ENCODE measurements at places on chromosomes 11 and 22.

- DNase-seq, result no peak
These were observed 392.3 kb downstream of the MN1 start for GRCh38 chr22:27409299-27409698.

- peak; percentile 66 for DNase-seq
These were observed at the start of gene ABCG4 for GRCh38 chr11:119149018-119149785. Gene ABCG4 (plus strand): TSS chr11:119149052. CDS start chr11:119149966, 914 bp downstream.

GRCh38 chr11:69213316-69213715 lies 57.6 kb downstream of the SMIM38 start:
- no peak for DNase-seq

DNA sequence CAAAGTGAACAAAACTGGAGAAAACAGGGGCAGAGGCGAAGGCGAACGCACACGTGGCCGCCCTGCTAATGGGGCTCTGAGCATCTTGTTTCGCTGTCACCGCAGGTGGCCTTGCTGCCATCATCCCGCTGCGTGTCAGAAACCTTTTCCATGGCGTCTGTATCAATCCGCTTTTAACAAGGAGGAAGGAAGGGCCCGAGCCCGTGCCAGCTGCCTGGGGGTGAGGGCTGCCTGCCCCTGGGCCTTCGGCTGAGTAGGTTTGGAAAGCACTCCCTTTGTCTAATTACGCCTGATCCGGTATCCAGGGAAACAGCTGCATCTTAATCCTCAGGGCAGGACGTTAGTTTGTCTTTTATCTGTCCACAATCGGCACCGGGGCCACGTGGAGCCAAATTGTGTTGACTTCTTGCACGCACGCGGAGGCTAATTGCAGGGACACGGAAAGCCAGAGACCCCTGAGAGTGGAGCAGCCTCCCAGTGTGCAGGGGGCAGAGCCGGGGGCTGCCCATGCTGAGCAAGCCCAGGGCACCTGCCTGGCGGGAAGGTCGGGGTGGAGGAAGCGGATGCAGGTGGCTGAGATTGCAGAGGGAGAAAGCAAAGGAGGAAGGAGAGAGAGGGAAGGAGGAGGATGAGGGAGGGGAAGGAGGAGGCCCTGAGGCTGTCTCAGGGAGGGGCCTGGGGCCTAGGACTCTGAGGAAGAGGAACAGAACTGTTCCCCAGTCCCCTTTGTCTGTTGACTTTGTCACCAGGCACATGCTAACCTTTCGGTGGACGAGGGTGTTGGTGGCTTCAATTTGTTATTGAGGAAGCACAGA lies 19.2 kb upstream of the TH start:
- DNase-seq, result no peak

GRCh38 chr22:30582788-30583545 lies 8.5 kb upstream of the GAL3ST1 start:
- DNase-seq, result no peak

- DNase-seq, result no peak
These were observed 72.0 kb downstream of the CD82 start for GRCh38 chr11:44637487-44637886.

GRCh38 chr11:119795690-119796089 lies 66.7 kb upstream of the NECTIN1 start:
- DNase-seq, result no peak

- DNase-seq, result peak; percentile 63
These were observed 28.5 kb downstream of the MAFF start for GRCh38 chr22:38230108-38230825.

- peak; percentile 14 for DNase-seq
These were observed 9.8 kb downstream of the TRAF6 start for GRCh38 chr11:36500315-36500721.

GRCh38 chr22:36194971-36195370 lies 6.6 kb downstream of the APOL4 start:
- peak; percentile 63 for DNase-seq

DNA sequence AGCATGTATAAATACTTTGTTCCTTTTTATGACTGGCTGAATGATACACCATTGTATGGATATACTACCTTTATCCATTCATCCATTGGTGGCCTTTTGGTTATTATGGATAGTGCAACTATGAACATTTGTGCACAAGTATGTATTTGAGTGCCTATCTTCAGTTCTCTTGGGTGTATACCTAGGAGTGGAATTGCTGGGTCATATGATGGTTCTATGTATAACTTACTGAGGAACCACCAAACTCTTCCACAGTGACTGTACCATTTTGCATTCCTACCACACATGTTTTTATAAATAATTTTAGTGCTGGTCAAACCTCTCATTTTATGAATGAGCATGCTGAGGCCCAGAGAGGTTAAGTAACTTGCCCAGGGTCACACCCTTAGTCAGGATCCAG lies 3.8 kb upstream of the PATZ1 start:
- no peak for DNase-seq

- DNase-seq, result no peak
These were observed 11.2 kb downstream of the CCS start for GRCh38 chr11:66604155-66604554.

- no peak for DNase-seq
These were observed 602 bp downstream of the NAT10 start for GRCh38 chr11:34105957-34106504.

GRCh38 chr11:83306200-83307080 lies 20.3 kb upstream of the CCDC90B start:
- no peak for DNase-seq

DNA sequence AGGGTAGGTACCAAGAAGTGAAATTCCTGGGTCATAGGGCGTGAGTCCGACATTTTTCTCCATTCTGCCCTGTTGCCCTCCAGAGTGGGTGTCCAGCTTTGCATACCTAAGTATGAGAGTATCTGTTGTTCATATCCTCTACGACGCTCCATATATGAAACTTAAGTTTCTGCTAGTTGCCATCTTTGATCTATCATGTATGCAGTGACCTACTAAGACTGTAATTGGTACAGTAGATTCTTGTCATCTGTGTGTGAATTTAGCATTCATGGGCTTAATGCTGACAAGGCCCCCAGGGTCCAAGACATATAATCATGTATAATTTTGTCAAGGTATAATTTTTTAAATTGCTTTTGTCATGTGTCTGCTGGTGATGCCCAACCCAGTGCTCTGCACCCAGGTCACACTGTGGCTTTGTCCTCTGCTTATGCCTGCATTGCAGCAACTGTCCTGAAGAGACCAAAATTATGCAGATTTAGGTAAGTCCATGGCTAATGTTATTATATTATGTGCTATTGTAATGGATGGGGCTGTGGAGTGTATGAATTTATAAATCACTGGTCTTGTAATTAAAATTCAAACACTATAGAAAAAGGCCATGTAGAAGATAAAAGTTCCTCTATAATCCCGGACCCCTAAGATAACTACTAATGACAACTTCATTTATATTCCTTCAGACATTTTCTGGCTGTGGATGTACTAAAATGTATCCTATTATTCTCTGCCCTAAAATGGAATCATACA lies 12.2 kb downstream of the NEAT1 start:
- no peak for DNase-seq

GRCh38 chr11:93743291-93743690 lies 1.8 kb downstream of the C11orf54 start:
- no peak for DNase-seq

- peak; percentile 20 for DNase-seq
These were observed 961 bp downstream of the KCNA4 start for GRCh38 chr11:30015725-30016412.

GRCh38 chr11:24779791-24780190 lies 282.9 kb downstream of the LUZP2 start:
- peak; percentile 33 for DNase-seq

DNA sequence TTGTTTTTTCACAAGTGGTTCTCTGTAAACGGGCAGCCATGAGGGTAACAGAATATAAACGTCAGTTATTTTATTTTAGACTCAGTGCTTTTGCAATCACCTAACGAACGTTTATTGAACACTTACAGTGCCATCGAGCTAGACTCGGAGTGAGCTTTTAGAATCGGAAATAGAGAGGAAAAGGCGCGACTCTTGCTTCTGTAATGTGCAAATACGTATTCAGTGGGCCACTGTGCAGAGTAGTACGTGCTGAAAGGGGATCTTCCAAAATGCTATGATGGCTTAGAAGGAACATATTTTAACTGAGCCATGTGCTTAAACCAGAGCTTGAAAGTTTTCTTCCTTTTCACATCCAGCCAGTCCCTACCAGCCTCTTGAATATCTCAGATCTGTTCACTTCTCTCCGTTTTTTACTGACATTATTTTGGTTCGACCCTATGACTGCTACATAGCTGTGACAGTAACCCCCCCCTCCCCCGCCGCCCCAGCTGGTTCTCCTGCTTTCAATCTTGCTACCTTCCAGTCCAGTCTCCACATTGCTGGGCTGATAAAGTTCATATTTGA lies 468 bp downstream of the DDIAS start:
- no peak for DNase-seq

GRCh38 chr11:113855803-113856202 lies 19.6 kb downstream of the USP28 start:
- no peak for DNase-seq

- DNase-seq, result peak; percentile 32
These were observed 8.8 kb upstream of the MED17 start for GRCh38 chr11:93775289-93775688.

DNA sequence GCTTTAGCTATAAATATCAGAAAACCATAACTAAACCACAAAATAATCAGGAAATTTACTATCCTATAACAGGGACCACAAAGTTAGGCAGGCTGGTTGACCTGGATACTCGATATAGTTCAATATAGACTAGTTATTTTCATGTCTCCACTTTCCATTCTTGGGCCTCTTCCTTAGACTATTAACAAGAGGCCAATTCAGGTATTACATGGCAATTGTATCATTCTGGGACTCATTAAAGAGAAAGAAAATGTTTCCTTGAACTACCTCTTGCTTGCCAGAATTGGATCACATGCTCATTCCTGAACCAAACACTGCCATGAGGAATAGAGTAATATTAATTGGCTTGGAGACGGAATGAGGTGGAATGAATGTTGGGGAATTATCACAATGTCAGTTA lies 76.0 kb downstream of the EIF3M start:
- DNase-seq, result no peak

DNA sequence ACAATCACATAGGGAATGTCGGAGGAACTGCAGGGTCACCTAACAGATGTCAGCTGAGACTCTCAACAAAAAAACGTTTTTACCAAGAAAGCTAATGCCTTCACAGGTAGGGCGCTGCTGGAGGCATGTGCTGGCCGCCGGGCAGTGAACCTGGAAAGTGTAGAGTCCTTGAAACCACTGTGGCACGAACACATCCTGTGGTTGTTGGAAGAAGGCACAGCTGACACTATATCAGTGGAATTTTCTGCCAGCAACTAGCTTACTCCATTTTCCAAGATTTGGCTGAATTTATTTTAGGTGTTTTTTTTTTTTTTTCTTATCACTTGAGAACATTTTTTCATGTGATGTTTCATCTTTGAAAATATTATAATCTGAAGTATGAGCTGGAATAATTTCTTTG lies 14.2 kb downstream of the TRMU start:
- no peak for DNase-seq

DNA sequence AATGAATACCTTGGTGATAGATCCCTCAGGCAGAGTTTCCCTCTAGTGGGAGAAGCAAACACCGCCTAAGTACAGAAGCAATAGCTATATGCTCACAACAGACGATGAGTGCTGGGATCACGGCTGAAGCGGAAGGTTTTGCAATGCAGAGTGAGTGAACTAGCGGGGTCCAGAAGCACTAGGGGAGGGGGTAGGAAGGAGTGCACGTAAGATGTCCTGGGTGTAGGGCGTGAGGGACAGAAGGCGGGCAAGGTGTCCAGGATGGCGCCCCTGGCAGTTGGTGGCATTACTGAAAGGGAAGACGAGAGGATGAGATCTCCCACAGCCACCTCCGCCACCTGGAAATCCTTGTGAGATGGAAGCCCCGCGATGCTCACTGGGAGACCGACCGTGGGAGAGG lies 81.0 kb downstream of the ETS1 start:
- no peak for DNase-seq

DNA sequence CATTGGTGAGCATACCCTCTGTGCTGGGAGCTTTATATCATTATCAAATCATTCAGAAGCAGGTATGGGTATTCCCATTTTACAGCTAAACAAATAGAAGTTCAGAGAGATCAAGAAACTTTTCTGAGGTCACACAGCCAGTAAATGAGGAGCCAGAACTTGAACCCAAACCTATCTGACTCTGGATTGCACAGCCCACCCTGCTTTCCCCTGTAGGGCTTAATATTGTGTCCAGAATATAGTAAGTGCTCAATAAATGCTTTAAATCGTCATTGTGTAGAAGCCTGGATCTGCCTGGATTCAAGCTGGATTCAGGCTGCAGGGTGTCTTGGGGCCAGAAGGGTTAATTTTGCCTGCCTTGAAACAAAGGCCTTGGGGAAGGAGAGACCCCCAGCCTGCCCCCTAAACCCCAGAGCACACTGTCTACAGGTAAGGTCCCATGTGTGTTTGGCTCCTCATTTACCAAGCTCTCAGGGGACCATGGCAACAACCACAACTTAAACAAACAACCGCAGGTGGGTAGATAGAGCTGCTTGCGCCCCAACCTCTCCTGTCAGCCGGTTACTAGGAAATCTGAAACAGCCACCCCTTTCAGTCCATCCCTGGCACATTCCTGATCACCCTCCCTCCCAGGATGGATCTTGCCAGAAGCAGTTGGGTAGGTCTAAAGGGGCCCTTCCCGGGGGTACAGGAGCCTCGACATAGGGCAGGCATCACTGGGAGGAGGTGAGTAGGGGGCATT lies 3.0 kb upstream of the SEC14L3 start:
- DNase-seq, result peak; percentile 31

DNA sequence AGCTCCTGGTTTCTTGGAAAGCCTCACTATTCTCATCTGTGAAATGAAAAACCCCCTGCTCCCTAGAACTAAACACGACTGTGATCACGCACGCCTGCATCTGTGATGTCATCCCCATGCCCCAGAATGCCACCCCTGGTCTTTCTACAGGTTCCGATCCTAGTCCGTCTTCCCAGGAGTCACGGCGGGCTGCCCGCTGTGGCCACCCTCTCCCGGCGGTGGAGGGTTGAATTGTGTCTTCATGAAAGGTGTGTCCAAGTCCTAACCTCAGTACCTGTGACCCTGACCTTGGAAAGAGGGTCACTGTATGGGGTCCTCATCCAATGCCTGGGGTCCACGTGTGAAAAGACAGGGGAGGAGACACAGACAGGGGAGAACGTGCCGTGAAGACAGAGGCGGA lies 14.4 kb downstream of the OSBPL5 start:
- DNase-seq, result no peak

DNA sequence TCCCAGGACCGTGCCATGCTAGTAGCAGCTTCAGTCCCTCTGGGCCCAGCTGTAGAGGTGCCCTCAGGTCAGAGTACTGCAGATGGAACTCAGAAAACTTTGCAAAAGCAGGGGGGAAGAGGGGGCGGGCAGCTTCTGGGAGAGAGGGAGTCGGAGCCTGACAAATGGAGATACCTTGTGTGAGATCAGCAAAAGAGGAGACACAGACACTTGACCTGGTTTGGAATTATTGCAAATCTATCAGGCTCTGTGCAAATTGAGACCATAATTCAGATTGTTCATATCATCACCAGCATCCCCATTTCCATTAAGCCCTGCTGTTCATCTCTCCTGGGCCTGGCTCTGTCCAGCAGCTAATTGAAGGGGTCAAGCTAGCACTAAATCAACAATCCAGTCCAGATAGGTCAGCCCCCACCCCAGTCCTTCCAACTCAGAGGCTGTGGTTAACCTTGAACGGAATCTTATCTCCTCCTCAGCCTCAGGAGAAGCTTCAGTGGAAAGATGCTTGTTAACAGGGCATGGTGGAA lies 292.6 kb upstream of the PLET1 start:
- no peak for DNase-seq
